ENCODE measurements at places on chromosomes 6 and 20. TPM values are rescaled to one million over a fixed set of nuclear protein-coding genes. Genes with fewer than 3 reads are reported as not detected.

- no peak overlapping the region for H3K27ac ChIP-seq
- DNase-seq = no peak
- H3K4me3 ChIP-seq = no peak overlapping the region
- H3K27me3 ChIP-seq = no peaks in the 10 kb centered on the region
- H3K4me1 ChIP-seq = peaks cover 12% of the 10 kb centered on the region
These were observed 301.8 kb upstream of the ID4 start for GRCh38 chr6:19535351-19535750.

- no peak overlapping the region for H3K4me3 ChIP-seq
- H3K27me3 ChIP-seq = no peaks in the 10 kb centered on the region
- no peak for DNase-seq
- no peak overlapping the region for H3K27ac ChIP-seq
- H3K4me1 ChIP-seq = no peaks in the 10 kb centered on the region
These were observed 558.1 kb downstream of the TENT5A start for GRCh38 chr6:81194374-81194773.

DNA sequence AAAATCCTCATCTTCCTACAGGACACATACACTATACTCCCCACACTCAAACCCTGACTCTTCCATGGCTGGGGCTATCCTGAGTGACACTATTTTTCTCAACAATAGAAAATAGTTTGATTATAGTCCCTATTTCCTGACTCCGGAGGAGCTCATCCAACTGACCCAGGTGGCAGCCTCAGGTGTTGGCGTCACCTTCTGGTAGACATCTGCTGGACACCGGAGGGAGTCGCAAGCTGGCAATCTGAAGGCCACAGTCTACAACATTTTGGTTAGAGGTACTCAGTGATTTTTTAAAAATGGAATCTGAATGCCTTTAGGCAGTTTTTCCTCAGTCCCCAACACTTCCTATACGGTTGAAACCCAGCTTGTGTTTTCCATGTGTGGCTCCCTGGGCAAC, 32.2 kb upstream of the OCSTAMP start:
- peaks cover 3% of the 10 kb centered on the region for H3K27me3 ChIP-seq
- no peaks in the 10 kb centered on the region for H3K4me1 ChIP-seq
- no peaks in the 10 kb centered on the region for H3K36me3 ChIP-seq

Gene C6orf58
- not detected for total RNA-seq

All from type B pancreatic cell (in vitro differentiated cells).